Upper lobe of left lung (tissue), 6 donors: ENCODE measurements at places on chromosomes 16 and 17.

DNA sequence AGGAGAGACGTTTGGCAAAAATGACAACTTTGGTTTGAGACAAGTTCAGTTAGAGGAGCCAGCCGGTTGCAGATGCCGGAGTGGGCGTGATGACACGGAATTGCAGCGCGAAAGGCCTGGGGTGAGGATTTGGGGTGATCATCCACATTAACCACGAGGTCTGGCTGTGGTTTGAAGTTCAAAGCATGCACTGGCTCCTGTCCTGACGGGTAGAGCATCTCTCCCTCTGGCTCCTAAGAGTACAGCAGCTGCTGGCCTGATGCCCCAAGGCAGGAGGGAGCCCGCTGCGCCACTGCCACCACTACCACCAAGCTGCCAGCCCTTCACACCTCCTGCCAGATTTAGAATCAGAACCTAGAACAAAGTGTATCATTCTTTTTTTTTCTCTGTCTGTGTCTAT, 3.7 kb downstream of the RHBDL3 start:
- no peak for DNase-seq

DNA sequence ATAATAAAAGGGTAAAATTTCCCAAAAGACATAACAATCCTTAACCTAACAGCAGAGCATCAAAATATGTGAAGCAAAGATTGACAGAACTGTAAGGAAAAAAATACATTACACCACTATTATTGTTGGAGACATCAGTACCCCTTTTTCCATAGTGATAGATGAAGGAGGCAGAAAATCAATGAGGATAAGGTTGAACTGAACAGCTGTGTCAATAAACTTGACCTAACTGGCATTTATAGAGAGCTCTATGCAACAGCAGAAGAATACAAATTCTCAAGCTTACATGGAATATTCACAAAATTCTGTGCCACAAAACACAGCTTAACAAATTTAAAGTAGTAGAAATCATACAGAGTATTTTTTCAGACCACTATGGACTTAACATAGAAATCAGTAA, 195.0 kb upstream of the ELAC2 start:
- no peak for DNase-seq

DNA sequence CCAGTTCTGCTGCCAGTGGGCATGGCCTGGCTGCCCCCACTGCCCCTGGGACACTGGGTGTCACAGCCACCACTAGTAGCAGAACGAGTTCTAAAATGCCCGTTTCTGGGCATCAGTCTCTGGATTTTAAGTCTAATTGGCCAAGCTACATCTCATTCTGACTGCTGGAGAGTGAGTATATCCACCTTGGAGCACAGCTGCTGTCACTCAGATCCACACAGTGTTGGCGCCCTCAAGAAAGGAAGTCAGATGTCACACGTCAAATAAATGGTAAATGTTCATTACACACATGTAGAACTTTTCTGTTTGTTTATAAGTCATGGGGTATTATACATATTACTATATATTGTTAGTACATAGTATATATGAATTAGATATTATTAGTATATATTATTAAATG, 19.4 kb downstream of the GNGT2 start:
- no peak for DNase-seq

DNA sequence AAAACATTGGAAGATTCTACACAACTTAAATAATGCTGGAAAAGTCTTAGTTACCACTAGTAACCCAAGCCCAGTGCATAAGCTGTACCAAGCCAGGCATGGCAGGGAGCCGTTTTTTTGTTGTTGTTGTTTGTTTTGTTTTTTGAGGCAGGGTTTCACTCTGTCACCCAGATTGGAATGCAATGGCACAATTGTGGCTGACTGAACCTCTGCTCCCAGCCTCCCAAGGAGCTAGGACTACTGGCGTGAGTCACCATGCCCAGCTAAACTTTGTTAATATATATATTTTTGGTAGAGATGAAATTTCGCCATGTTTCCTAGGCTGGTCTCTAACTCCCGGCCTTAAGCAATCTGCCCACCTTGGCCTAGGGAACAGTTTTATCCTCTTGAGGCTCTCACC, 564 bp upstream of the TMIGD1 start:
- DNase-seq = no peak

- no peak for DNase-seq
Observed at GRCh38 chr17:76812263-76812662, 55.9 kb upstream of the MGAT5B start.

DNA sequence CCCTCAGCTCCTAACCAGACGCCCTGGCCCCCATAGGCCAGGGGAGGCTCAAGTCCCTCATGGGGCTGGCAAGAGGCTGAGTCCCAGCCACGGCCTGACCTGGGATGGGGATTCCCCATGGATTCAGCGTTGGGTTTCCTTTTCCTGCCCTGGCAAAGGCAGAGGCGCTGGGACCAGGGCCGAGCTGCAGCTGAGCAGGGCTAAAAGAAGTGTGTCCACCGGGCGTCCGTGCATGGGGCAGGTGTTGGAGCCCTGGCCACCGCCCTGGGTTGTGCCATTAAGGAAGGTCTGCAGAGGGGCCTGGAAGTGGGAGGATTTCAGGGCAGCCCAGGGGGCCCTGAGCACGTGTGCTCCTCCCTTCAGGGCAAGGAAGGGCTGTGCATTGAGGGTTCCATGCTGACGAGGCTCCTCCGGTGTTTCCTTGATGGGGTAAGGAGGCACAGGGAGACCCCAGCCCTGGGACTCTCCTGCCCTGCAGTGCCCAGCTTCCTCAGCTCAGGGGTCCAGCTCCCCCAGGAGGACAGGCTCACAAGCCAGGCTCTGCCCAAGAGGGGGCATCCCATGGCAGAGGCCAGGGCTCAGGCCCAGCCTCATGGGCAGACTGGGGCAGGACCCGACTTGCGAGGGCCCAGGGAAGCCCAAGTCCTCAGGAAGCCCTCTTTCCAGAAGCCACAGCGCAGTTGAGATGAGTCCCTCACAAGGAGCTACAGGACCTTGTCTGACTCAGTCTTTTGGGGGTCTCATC, 10.1 kb downstream of the TBC1D26 start:
- DNase-seq = no peak

DNA sequence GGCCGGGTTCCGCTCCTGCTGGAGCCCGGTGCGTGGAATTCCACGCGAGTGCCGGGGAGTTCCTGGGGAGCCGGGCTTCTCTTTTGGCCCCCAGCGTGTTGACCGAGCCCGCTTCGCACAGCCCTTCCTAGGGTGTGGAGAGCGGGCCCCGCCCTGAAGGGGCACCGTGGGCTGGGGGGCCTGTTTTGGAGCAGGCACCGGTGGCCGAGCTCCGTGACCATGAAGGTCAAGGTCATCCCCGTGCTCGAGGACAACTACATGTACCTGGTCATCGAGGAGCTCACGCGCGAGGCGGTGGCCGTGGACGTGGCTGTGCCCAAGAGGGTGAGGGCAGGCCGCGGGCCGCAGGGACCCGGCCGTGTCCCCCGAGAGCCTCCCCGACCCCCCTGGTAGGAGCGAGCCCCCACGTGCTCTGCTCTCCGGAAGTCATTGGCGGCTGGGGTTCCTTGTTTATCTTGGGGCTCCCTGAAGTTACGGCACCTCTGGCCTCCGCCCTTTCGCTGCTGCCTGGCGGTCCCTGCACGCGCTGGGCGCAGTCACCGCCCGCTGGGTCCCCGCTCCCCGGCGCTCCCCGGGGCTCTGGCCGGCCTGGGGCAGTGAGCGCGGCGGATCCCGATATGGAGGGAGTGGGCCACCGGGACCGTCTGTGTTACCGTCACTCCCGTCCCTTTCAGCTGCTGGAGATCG, 528 bp downstream of the HAGHL start:
- peak; percentile 86 for DNase-seq

DNA sequence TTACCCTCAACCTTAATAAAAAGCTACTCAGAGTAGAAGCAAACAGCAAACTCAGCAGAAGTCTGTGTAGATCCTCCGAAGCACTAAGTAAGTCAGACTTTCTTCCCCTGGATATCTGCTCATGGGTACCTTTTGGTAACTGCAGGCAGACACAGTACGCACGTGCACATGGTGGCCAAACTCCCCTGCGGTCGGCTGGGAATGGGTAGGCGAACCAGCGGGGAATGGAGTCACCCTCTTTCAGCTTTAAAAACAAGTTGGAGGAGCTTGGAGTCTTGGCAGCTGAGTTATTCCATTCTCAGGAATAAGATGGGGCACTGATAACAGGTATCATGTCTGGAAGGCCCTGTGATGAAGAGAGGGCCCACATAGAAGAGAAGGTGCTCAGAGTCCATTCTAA, 16.3 kb downstream of the CYB561 start:
- no peak for DNase-seq

GRCh38 chr17:4715063-4715744, 4.8 kb downstream of the ARRB2 start:
- no peak for DNase-seq

GRCh38 chr17:21289902-21290571, 5.5 kb downstream of the MAP2K3 start:
- no peak for DNase-seq

- DNase-seq = no peak
Observed at GRCh38 chr17:37339321-37339720, 36.5 kb upstream of the C17orf78 start.

DNA sequence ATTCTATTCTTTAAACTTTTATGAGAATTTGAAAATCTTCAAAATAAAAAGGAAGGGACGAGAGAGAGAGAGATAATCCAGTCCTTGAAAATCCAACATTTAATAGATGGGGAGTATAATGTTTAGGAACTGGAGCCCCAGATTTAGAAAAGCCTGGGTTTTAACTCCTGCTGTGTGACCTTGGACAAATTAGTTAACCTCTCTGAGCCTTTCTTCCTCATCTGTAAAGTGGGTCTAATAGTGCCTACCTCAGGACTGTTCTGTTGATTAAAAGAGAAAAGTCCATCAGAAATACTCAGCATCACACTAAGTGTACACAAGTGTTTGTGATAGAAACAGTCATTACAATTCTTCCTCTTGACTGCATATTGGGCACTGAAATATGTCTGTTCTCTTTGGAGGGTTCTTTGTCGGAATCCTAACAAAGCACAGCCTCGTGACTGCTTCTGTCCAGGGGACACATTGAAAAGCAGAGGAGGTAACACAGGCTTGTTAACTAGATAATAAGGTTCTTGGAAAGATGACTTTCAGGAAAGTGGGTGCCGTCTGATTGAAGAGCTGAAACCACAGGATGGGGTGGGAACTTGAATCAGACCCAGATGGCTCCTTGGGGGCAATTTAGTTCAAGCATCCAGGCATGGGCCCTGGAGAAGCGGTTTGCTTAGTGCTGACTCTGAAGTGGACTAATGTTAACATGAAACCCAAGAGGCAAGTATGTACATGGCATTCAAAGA, 128.2 kb downstream of the CLEC16A start:
- DNase-seq = no peak

DNA sequence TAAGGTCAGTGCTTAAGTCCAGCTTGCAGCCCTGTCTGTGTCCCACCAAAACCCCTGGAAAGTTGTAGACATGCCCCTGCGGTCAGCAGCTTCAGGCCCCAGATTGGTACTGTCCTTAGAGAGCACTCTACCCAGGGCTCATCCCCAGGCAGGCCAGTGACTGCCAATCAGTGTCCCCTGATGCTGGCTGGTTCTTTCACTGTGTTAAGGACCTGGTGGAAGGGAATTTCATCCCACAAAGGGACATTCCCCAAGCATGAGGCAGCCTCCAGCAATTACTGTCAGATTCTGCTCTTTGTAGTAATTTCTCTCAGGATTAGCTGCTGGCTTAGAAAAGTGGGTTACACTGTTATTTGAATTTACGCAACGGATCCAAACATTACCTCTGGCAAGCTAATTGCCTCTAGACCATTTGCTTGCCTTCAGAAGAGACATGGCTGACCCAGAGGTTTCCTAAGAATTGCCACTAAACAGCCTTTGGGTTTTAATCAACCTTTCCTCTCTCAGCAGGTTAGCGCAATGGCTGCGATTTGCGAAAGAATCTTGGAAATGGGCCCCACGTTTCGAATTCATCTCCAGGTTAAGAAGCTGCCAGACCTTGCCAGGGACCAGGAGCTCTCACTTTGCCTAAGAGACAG, 5.9 kb downstream of the IRX6 start:
- no peak for DNase-seq

GRCh38 chr17:50661795-50662391, 27.2 kb downstream of the ABCC3 start:
- no peak for DNase-seq

- DNase-seq = no peak
Observed at GRCh38 chr16:1530349-1530882, 3.0 kb upstream of the TMEM204 start.

- DNase-seq = no peak
Observed at GRCh38 chr17:68301438-68301959, 10.2 kb downstream of the ARSG start.
